Activated T-helper 9 cell treated with anti-CD3 and anti-CD28 coated beads, Interleukin-2, amount 50 U/mL, for 16 hours (primary cell): ENCODE measurements at places on chromosomes 16 and 17.

- DNase-seq: no peak
Measured at GRCh38 chr16:2386990-2387389, 42.3 kb upstream of the CCNF start.

DNA sequence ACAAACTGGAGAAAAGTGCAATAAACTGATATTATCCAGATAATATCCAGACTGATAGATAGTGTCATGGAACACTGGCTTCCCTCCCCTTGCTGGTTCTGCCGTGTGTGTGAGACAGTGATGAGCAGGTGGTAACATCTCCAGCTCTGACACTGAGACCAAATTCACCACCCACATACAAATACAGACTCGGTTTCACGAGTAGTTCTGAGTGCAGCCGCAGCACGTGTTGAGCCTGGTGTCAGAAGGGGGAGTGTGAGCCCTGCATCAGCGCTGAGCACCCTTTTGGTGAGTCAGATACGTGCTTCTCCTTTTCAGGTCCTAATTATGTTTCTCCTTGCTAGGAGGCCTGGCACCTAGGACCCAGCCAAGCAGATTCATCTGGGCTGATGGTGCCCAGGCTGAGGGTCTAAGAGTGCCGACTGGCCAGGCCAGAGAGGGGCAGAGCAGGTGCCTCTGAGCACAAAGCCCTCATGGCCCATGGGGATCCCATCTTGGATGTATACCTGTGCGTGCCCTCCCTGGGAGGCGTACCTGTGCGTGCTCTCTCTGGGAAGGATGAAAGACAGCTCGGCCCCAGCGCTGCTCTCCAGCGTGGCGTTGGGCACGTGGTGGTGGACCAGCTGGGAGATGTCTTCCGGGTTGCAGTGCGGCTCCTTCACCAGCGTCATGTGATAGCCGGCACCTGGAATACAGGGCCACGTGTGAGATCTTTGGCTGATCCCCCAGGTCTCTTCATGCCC, 27.3 kb upstream of the RNPS1 start:
- no peak for DNase-seq

DNA sequence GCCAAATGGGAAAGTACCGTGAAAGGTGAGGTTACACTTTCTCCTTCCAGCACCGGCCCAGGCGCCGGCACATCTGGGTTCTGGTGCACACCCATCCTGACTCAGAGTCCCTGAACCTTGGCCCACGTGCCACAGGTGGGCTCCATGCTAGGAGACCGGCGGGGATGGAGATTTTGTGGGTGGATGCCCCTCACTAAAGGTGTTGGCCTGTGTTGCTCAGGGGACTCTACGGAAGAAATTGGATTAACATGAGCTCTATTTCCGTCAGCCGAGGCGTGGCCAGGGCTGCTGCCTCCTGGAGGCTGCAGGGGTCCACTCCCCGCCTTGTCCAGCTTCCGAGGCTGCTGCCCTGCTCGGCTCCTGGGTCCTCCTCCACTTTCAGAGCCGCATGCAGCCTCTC, 30.8 kb downstream of the FBXO31 start:
- DNase-seq: no peak

GRCh38 chr17:6641247-6641863, 495 bp downstream of the TXNDC17 start:
- DNase-seq: no peak

GRCh38 chr16:81926036-81926435, 85.2 kb downstream of the SDR42E1 start:
- no peak for DNase-seq

DNA sequence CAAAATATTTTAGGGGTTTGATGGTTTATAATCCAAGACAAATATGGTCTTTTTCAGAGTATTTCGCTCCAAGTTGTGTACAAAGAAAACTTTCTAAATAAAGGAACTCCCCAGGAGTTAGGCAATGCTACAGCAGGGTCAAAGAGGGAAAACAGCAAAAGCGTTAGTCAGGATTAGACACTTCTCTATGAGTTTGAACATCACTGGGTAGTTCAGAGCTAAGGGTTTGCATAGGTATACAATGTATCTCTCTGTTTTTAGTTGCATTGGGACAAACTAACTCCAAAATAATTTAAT, 34.8 kb downstream of the FAM20A start:
- DNase-seq: no peak

DNA sequence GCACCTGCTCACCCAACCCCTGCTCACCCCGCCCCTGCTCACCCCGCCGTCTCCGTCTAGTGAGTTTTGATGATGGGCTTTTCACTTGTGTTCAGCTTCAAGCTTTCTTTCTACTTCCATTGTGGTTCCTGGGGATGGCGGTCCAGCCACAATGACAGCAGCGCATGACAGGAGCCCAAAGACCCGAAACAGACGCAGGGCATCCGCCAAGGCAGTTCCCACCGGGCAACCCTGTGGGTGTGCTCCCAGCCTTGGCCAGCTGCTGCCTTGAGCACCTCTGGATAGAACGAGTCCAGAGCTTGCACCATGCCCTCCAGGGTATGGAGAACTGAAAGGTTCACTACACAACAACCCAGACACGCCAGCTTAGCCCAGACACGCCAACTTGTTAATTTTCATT, 92.9 kb upstream of the CHMP6 start:
- DNase-seq: no peak

DNA sequence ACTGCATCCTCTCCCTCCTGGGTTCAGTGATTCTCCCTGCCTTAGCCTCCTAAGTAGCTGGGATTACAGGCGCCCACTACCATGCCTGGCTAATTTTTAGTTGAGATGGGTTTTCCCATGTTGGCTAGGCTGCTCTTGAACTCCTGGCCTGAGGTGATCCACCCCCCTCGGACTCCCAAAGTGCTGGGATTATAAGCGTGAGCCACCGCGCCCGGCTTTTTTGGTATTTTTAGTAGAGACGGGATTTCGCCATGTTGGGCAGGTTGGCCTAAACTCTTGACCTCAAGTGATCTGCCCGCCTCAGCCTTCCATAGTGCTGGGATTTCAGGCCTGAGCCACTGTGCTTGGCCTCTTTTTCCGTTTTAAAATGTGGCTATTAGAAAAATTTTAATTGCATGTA, 343.8 kb upstream of the RBFOX1 start:
- DNase-seq: no peak

DNA sequence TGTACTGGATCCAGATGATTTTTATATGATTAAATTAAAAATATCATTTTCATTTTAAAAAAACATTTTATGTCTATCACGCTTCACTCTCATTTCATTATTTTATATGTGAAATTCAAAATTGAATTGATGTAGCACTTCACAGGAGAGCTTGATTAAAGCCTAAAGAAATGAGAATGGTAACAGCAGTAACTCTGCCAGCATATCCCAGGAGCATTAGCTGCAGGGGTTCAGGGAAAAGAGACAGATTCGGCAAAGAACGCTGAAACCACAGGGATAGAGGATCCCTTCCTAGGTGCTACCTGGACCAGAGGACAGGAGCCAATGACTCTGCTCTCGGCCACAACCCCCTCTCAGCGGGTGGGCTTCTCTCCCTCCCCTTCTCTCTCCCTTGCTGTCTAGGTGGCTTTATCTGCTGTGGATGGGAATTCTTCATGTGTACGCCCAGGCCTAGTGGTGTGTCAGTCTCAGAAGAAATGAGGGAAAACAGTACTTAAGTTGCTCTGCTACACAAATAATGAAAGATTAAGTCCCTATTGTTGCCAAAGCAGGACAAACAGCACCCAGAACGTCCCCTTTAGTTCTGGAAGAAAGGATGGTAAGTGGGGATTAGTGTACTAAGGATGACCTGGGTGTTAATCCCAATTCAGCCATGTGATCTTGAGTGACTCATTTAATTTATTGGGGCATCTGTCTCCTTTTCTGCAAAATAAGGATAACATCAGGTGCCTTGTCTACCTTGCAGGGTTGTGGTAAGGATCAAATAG, 123.3 kb downstream of the CDK5R1 start:
- no peak for DNase-seq

GRCh38 chr17:2624292-2624731, 30.9 kb downstream of the PAFAH1B1 start:
- no peak for DNase-seq

GRCh38 chr17:41339571-41340172, 11.0 kb downstream of the KRT33A start:
- no peak for DNase-seq

- DNase-seq: no peak
Measured at GRCh38 chr17:33819539-33819938, 435.5 kb upstream of the CCL2 start.

DNA sequence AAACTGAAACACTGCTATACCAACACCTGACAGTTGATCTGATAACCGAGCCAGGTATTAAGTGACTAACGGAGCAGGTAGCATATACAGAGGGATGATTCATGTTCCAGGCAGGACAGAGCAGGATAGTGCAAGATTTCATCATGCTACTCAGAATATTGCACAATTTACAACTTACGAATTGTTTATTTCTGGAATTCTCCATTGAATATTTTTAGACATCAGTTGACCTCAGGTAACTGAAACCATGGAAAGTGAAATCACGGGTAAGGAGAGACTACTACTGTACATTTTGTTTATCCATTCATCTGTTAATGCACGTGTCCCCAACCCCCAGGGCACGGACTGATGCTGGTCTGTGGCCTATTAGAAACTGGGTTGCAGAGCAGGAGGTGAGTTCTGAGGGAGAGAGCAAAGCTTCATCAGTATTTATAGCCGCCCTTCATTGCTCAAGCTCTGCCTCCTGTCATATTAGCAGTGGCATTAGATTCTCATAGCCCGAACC, 14.5 kb upstream of the PPM1E start:
- DNase-seq: no peak

GRCh38 chr16:88315543-88316105, 67.1 kb upstream of the ZNF469 start:
- no peak for DNase-seq

DNA sequence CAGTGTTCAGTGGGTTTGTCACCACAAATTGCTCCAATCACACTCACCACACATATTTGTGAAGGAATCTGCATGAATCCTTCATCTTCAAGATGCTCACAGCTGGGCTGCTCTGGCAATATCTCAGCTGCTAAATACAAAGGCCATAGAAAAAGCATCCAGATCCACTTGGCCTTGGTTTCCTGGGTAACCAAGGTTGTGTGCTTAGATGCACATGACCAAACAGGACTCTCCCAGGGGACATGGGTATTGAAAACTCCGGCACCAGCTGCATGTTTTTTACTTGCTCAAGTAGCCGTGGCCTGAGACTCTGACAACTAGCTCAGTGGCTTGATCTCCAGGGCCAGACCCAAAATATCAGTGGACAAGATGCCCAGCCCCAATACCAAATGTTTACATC, 131.3 kb downstream of the CBLN1 start:
- no peak for DNase-seq

DNA sequence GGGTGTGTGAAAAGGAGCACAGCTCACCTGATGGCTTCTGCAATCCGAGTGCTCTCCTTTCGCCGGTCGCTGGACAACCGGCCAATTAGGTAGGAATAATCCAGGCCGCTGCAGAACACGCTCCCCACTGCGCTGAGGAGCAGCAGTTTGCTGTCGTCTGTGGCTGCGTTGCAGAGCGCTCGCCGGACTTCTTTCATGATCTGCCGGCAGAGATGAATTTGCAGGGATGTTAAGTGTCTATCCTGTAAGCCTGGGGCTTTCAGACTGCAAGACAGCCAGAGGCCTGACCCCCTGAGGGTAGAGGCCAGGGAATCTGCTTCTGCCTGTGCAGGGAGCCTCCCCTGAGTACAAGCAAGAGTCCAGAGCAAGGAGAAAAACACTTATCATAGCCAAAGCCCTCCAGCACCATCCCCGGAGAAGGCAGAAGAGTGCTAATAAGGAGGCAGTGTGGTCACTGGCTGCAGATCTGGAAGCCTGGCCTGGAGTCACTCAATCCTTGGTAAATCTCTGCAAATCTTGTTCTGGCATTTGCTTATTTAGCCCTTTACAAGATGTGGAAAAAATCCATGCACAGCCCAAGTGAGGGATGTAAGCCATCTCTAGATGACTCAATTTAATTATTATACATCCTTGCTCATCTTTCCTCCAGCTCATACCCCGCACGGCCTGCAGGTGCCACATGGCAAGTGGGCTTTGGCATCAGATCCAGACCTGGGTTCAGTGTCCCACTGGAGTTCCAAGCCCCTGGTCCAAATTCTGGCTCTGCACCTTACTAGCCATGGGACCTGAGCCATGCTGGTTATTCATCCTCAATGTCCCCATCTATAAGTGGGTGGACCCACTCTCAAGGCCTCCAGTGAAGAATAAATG, 80.2 kb downstream of the DYNLRB2 start:
- DNase-seq: no peak

DNA sequence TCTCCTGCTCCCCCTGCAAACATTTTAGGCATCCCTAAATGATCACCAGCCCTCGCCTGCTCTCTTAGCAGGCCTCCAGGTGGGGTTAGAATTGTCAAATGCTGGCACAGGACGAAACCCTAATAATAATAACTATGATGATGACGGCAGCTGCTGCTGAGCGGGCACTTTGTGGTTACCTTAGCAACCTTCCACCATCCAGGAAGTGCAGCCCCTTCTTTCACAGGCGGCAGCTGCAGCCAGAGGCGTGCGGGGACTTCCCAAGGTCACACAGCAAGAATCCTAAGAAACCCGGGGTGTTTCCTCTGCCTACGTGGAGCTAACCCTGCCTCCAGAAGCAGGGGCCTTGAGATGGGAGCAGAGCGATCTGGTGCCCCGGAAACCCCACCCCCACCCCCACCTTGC, 22.4 kb upstream of the EIF1 start:
- peak; percentile 62 for DNase-seq

GRCh38 chr16:85055493-85056210, 28.1 kb downstream of the KIAA0513 start:
- DNase-seq: peak; percentile 39

GRCh38 chr16:84585886-84586285, 32.0 kb downstream of the COTL1 start:
- DNase-seq: no peak

DNA sequence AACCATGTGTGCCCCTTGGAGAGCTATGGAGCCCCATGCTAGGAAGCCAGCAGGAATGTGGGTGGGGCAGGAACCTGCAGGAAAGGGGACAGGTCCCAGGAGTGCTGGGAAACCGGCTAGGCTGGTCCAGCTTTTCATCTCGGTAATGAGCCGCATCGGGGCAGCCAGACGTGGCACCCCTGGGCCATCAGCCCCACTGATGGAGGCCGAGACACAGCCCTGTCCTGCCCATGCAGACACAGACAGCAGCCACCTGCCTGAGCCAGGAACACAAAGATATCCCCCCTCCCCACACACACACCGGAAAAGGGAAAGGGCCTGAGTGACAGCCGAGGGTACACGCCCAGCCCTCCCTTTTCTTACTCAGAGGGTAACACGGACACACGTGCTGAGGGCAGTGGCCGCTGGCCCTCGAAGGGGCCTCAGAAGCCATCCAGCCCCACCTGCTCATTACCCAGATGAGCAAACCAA, 18.1 kb downstream of the PPL start:
- DNase-seq: no peak

- no peak for DNase-seq
Measured at GRCh38 chr17:21089145-21089544, 37.6 kb upstream of the DHRS7B start.
